Activated naive CD8-positive, alpha-beta T cell treated with anti-CD3 and anti-CD28 coated beads, Interleukin-2, amount 50 U/mL, for 24 hours (primary cell): ENCODE measurements at places on chromosomes 13 and 19.

DNA sequence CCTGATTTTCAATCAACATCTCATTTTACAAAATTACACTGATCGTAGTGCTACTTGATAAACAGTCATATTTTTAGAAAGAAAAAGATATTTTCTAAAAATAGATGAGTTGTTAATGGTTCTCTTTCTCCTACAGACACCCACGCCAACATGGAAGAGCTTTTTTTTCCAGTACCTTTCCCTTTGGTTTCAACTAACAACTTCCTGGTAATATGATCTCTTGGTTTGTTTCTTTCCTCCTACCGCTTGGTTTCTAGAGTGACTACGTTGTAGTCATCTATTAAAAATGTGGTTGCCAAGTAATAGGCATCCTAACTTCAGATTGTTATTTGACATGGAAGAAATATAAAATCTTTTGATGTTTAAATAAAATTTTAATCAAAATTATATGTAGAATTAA is 189.0 kb downstream of the LACC1 start:
- peaks cover 17% of the 10 kb centered on the region for H3K27me3 ChIP-seq
- no peak overlapping the region for H3K27ac ChIP-seq
- H3K4me3 ChIP-seq = no peak overlapping the region
- H3K36me3 ChIP-seq = peaks cover 2% of the 10 kb centered on the region
- DNase-seq = no peak
- peaks cover 7% of the 10 kb centered on the region for H3K4me1 ChIP-seq

DNA sequence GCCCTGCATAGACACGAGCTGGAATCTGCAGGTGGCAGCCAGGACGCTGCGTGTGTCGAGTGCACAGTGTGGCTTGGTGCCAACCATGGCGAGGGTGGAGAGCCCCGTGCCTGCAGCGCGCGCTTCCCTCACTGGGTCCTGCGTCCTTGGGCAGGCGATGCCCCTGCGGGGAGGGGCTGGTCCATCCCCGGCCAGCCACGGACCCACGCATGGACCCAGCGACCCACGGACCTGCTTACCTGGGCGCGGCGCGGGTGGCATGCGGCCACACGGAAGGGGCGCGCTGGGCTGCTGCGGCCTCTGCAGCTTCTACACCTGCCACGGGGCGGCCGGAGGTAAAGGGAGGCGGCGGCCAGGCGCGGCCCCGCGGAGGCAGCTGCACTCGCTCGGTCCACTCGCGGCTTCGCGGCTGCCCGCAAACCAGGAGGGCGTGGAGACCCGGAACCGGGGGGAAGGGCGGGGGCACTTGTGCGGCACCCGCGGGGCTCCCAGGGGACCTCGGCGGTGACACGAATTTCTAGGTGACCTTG is 569 bp upstream of the MCF2L start:
- H3K36me3 ChIP-seq = peaks cover 1% of the 10 kb centered on the region
- peaks cover 5% of the 10 kb centered on the region for H3K27me3 ChIP-seq
- peak overlapping the region; percentile 49 for H3K27ac ChIP-seq
- H3K4me1 ChIP-seq = peaks cover 18% of the 10 kb centered on the region
- peak overlapping the region; percentile 75 for H3K4me3 ChIP-seq

- H3K4me3 ChIP-seq = no peak overlapping the region
- no peak for DNase-seq
- H3K27ac ChIP-seq = no peak overlapping the region
- H3K27me3 ChIP-seq = no peaks in the 10 kb centered on the region
- no peaks in the 10 kb centered on the region for H3K36me3 ChIP-seq
These were observed 17.5 kb upstream of the FLT3 start for GRCh38 chr13:28117689-28118377.

DNA sequence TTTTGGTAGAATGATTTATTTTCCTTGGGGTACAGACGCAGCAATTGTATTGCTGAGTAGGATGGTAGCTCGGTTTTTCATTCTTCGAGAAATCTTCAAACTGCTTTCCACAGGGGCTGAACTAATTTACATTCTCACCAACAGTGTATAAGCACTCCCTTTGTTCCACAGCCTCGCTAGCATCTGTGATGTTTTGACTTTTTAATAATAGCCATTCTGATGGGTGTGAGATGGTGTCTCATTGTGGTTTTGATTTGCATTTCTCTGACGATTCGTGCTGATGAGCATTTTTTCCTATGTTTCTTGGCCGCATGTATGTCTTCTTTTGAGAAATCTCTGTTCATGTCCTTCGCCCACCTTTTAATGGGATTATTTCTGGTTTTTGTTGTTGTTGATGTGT is 54.8 kb upstream of the UQCRFS1 start:
- no peak for DNase-seq
- H3K4me3 ChIP-seq = no peak overlapping the region
- H3K27me3 ChIP-seq = peaks cover 19% of the 10 kb centered on the region

- H3K27me3 ChIP-seq = peaks cover 11% of the 10 kb centered on the region
- no peaks in the 10 kb centered on the region for H3K4me1 ChIP-seq
- H3K36me3 ChIP-seq = no peaks in the 10 kb centered on the region
- no peak overlapping the region for H3K4me3 ChIP-seq
- DNase-seq = no peak
These were observed 42.2 kb upstream of the NBEA start for GRCh38 chr13:34899888-34900287.

DNA sequence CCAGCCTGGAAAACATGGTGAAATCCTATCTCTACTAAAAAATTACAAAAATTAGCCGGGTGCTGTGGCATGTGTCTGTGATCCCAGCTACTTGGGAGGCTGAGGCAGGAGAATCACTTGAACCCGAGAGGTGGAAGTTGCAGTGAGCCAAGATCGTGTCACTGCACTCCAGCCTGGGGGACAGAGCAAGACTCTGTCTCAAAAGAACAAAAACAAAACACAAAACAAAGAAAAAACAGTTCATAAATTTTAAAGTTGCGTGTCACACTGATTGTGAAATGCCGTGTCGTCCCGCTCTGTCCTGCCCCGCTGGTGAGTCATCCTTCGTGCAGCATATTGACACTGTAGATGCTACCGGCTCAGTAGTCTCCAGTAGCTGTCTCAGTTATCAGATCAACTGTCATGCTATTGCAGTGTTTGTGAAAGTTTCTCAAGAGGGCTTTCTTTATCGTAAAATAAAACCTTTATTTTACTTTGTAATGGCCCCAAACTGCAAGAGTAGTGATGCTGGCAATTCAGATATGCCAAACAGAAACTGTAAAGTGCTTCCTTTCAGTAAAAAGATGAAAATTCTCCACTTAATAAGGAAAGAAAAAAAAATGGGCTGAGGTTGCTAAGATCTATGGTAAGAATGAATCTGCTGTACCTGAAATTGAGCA is 36.4 kb upstream of the IGFL1 start:
- no peak for DNase-seq
- no peaks in the 10 kb centered on the region for H3K4me1 ChIP-seq

- DNase-seq = peak; percentile 9
- H3K27me3 ChIP-seq = no peaks in the 10 kb centered on the region
- no peak overlapping the region for H3K4me3 ChIP-seq
- no peak overlapping the region for H3K27ac ChIP-seq
These were observed 133.2 kb downstream of the FRY start for GRCh38 chr13:32164622-32165268.

DNA sequence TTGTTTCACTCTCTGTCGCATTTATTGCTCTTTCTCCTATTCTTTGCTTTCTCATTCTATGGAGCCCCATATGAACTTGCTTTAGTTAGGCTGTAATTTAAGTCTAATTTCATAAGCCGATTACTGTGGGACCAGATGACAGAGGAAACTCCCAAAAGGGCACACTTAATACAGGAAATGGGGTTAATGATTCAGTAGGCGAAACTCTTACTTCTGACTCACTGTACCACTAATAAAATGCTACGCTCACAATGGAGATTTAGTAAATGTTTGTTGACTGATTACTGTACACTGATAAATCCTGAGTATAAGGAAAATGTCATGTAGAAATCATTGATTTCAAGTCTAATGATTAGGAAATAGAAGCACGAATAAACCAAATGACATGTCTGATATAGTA is 276.4 kb downstream of the KLF5 start:
- no peaks in the 10 kb centered on the region for H3K36me3 ChIP-seq
- H3K4me1 ChIP-seq = peaks cover 13% of the 10 kb centered on the region
- no peak for DNase-seq
- no peak overlapping the region for H3K4me3 ChIP-seq
- no peak overlapping the region for H3K27ac ChIP-seq

DNA sequence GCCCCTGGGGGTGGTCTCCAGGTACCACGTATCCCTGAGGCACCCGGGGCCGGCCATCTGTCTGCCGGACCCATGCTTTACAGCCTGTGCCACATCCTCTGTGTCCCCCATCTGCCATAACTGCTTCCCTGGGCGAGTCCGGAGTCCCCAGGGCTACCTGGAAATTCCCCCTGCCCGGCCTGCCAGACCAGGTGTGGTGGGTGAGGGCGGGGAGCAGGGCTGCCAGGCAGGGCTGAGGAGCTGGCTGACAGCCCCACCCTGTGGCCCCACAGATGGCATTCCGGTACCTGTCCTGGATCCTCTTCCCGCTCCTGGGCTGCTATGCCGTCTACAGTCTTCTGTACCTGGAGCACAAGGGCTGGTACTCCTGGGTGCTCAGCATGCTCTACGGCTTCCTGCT is 10.3 kb upstream of the RELB start:
- no peaks in the 10 kb centered on the region for H3K4me1 ChIP-seq
- no peaks in the 10 kb centered on the region for H3K27me3 ChIP-seq
- no peak overlapping the region for H3K4me3 ChIP-seq
- H3K36me3 ChIP-seq = peaks cover 5% of the 10 kb centered on the region

DNA sequence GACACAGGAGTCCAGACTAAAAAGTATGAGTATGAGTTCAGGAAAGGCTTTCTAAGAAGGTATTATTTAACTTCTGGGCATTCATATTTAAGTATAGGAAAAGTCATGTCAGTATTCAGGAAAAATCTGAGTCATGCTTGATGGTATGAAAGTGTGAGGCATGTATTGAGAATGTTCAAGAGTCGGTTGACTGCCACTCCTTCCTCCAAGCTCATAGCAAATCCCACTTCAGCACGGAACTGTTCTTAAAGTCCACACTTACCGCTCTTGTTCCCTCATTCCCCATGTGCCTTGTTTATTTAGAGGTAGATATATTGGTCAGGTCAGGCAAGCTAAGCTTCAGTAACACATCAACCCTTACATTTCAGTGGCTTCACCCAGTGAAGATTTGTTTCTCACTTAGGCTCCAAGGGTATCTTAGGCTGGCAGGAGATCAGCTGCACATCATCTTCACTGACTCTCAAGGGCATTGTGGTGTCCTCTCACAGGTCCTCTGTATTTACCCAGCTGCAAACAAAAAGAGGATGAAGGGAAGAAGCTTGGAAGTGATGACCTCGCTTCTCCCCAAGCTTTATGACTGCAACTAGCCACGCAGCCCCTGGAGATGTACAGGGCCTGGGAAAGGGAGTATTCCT is 1189.2 kb downstream of the EFNB2 start:
- H3K4me3 ChIP-seq = no peak overlapping the region
- no peaks in the 10 kb centered on the region for H3K36me3 ChIP-seq
- H3K27me3 ChIP-seq = no peaks in the 10 kb centered on the region
- H3K27ac ChIP-seq = no peak overlapping the region
- H3K4me1 ChIP-seq = no peaks in the 10 kb centered on the region
- DNase-seq = no peak

DNA sequence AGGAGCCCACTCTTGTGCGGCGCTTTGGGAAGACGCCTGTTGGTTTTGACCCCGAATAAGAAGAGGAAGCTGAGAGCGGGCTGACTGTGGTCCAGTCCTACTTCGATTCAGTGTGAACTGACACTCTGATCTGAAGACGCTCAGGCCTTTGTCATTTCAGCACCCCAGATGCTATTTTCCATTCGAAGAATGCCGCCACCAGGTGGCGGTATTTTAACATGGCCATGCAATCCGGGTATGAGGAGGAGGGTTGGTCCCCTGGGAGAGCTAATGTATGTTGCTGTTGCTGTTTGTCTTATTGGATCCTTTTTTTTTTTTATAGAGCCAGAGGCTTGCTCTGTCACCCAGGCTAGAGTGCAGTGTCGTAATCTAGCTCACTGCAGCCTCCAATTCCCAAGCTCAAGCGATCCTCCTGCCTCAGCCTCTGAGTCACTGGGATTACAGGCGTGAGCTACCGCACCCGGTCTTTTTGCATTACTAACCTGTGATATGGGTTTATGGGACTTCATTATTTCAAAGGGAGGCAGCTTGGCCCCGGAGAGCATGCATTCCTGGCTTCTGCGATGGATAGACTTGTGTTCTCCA is 803 bp upstream of the TIMM44 start:
- peaks cover 13% of the 10 kb centered on the region for H3K36me3 ChIP-seq
- no peaks in the 10 kb centered on the region for H3K27me3 ChIP-seq
- peaks cover 41% of the 10 kb centered on the region for H3K4me1 ChIP-seq
- DNase-seq = peak; percentile 88
- peak overlapping the region; percentile 92 for H3K27ac ChIP-seq

DNA sequence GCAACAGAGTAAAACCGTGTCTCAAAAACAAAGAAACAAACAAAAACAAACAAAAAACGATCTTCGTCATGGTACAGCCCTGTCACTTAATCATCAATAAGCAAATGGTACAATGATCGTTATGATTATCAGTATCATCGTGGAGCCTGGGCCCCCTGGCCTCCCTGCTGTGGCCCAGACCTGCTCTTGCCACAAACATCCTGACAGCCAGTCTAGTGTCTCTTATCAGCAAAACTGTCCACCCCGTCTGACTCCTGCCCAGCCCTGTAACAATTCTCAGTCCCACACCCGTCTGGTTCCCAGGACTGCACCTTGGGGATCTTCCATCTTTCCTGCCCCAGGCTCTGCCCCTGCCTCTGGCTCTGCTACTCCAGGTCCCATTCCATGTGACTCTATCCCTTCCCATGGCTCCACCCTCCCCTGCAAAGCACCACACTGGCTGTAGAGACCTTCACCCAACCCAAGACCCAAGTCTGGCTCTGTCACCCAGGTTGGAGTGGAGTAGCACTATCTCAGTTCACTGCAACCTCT is 5.7 kb downstream of the ZNF653 start:
- no peak for DNase-seq
- no peak overlapping the region for H3K4me3 ChIP-seq
- peaks cover 6% of the 10 kb centered on the region for H3K36me3 ChIP-seq

DNA sequence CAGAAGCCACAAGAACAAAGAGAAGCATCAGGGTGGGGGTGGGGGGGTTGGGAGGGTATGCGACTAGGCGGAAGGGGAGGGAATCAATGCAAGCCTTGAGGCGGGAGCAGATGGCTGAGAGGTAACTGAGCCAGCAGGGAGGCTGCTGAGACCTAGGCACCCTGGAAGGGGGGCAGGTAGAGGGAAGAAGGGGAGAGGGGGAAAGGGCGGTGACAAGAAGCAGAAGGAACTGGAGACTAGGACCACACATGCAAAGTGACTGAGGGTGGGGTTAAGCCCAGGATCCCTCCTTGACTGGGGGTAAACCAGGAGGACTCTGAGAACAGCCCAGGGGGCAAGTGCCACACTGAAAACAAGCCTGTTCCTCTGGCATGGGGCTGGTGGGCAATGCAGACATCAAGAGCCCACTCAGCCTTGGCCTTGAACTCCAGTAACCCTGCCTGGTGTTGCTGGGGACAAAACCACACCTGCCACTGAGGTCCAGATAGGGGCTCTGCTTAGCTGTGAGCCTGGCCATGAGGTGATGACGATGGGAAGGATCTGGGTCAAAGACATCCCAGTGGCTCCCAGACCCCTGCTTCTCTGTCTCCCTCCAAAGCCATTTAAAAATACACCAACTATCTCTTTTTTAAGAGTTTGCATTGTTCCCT is 20.3 kb downstream of the OPA3 start:
- no peaks in the 10 kb centered on the region for H3K27me3 ChIP-seq
- H3K27ac ChIP-seq = peak overlapping the region; percentile 35
- H3K4me1 ChIP-seq = peaks cover 34% of the 10 kb centered on the region
- peaks cover 2% of the 10 kb centered on the region for H3K36me3 ChIP-seq
